ENCODE measurements at places on chromosomes 7 and 10.

GRCh38 chr10:111087968-111088505 lies 11.2 kb downstream of the ADRA2A start:
- no peak for DNase-seq

DNA sequence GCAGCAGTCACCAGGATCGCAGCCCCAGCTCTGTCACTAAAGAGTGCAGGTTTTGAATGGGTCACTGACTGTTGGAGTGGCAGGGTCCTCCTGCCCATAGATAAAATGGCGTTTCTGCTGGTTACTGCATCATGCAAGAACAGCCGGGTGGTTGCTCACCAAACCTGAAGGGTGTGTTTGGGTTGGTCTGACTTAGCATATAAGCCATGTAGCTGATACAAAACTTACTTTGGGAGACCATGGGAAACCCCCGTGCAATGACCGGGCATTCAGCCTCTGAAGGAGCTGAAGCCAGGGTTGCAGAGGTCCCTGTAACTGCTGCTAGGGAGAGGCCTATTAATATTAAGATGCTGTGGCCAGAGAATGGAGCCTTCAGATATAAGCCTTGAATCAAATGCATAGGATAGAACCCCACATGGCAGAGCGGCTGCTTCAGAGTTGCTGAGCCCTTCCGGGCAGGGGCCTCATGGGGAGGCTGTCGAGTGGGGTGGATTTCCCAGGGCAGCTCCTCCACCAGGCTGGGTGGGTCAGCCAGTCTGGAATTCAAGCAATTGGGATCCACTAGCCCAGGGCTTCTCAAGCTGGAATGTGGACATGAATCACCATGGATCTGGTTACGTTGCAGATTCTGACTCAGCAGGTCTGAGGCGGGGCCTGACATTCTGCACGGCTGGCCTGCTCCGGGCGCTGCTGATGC lies 70.9 kb upstream of the CTBP2 start:
- no peak for DNase-seq

DNA sequence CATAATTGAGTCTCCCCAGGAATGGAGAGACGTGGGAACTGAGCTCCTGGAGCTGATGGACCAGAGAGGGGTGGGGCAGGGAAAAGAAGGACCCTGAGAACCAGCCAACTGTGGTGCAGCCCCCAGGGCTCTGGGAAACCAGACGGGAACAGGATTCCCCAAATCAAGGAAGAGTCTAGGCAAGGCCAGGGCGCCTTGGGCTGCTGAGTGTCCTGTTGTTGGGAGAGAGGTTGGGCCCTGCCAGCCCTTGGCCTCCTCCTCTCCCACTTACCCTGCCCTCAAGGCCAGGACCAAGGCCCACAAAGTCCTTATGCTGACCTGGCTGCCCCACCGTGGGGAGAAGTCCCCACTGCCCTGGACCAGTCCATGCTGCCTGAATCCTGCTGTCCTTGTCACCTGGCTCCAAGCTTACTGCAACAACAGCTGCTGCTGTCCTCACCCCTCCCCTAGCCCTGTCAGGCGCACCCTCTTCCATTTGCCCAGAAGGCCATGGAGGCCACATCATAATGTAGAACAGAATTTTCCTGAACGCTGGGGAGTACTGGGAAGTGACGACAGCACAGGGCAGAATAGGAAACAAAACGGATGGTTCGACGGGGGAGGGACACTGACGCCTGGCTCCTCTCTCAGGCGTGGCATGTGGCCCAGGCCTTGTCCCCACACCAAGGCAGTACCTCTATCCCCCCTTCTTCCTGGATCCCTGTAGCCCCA lies 132.9 kb upstream of the ZMIZ1 start:
- DNase-seq, result no peak

- no peak for DNase-seq
Observed at GRCh38 chr7:85165263-85165662, 21.6 kb downstream of the SEMA3D start.

DNA sequence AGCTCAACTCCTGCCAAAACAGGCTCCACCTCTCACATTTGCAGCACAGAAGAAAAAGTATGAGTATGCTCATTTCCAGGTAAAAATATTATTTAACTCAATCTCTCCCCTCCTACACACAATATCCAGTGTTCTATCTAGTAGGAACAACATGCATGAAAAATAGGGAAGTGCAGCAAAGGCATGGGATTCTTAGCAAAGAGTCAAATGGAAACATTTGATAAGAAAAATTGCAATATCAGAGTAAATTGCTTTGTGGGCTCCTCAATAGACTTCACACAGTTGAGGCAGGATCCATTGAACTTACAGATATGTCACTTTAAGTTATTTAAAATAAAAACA lies 150.9 kb downstream of the ANK3 start:
- DNase-seq, result no peak

DNA sequence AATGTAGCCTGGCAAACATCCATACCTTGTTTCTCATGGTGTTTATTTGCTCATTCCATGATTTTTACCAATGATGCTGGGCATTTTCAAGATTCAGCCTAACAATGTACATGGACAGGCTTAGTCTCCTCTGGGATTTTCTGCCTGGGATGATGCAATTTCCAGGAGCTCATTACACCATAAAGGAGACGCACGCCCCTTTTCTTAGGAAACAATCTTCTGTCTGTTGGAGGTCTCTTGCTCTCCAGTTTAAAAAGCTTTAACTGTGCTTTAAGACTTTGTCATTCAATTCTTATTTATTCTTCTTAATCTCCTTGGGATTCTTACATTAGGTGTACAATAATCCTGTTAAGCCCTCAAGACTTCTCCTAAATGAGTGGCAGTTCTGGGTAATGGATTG lies 150.3 kb upstream of the NRP1 start:
- no peak for DNase-seq

DNA sequence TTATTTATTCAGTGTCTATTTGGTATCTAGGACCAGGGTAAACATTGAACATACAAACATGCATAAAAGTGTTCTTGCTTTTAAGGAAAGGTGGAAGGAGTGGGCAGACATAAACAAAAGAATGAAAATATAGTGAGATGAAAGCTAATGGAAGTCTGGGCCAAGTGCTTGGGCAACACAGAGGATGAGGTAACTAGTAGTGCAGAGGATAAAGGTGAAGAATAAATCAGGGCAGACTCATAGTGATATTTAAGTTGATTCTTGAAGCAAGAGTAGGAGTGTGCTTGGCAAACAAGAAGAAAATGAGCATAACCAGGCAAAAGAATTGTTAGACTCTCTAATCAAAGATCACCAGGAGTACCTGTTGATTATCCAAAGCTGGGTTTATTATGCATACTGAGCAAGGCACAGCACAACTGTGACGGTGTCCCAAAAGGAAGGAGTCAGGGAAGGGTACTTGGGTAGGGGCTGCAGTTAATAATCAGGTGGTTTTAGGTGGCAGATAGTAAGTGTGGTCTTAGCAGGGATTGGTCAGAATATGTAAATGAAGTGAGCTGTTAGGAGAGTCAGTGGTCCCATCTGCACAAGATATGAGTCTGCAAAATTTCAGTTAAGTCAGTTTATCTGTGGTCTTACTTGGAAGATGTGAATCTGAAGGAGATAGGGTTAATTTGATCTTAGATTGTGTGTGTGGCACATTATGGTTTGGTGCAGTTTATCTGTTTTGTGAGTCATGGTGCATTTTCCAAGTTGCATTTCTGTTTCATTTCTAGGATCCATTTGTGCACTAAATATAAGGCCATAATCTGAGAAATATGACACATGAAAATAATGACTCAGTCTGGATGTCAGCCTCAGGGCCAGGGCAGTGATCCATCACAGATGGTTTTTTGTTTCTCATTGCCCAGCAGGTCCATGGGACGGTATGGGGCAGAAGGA lies 30.6 kb upstream of the TAX1BP1 start:
- no peak for DNase-seq

DNA sequence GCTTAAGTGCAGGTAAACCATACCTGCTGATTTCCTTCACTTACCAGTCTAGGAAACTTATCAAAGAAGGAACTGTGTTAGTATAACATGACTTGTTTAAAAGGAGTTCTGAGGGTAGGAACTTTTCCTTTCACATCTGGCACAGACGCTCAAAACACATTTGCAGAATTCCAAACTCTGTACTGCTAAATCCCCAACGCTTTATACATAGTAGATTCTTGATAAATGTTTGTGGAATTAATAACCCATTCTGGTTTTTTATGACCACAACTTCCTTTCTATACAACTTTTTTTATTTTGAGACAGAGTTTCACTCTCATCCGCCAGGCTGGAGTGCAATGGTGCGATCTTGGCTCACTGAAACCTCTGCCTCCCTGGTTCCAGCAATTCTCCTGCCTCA lies 7.7 kb upstream of the TRUB1 start:
- no peak for DNase-seq

GRCh38 chr10:91201213-91201996 lies 19.1 kb upstream of the PCGF5 start:
- DNase-seq, result no peak

- no peak for DNase-seq
Observed at GRCh38 chr7:18547509-18548187, 52.1 kb downstream of the HDAC9 start.

GRCh38 chr7:492714-493065 lies 27.0 kb downstream of the PDGFA start:
- DNase-seq, result no peak

- no peak for DNase-seq
Observed at GRCh38 chr7:2108501-2109250, 124.1 kb downstream of the MAD1L1 start.

GRCh38 chr7:140512317-140513000 lies 33.2 kb upstream of the MKRN1 start:
- DNase-seq, result no peak

- DNase-seq, result no peak
Observed at GRCh38 chr7:1733206-1733907, 63.3 kb downstream of the ELFN1 start.

DNA sequence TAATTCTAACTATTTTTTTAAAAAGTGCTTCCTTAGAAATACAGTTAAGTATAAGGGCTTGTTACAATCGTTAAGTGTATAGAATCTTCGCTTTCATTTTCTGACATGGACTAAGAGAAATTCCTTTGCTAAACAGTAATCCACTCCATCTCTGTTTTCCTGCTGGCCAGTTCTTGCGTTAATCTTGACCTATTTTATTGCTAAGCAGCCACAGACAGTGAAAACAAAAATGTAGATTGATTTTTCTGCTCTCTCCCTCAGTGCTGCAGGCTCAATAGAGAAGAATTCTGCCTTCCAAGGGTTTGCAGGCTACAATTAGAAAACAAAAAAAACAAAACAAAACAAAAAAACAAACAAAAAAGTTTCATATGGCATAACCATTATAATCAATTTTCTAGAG lies 310.4 kb upstream of the ADARB2 start:
- DNase-seq, result no peak

DNA sequence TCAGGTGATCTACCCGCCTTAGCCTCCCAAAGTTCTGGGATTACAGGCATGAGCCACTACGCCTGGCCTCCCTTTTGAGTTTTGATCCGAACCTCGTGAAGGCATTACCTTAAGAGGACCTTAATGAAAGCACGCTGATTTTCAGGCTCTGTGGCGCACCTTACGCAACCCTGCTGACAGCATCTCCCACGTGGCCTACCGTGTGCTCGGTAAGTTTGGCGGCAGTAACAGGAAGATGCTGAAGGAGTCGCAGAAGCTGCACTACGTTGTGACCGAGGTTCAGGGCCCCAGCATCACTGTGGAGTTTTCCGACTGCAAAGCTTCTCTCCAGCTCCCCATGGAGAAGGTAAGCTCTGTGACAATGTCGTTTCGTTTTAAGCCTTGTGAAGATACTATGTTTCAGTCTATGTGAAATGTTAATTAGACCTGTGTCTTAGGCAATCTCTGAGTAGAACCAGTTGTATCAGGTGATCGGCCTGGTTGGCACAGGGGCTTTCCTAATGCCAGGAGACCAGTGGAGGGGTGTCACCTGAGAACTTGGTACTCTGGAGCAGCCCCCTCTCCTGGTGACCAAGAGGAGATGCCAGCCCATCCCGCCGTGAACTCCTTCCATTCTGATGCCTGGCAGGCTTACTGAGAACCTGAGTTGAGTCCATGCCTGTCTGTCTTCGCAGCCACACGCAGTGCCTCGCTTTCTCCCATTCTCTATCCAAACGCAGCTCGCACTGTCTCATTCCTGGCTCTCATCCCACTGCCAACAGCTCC lies 43.5 kb downstream of the TRRAP start:
- DNase-seq, result no peak

DNA sequence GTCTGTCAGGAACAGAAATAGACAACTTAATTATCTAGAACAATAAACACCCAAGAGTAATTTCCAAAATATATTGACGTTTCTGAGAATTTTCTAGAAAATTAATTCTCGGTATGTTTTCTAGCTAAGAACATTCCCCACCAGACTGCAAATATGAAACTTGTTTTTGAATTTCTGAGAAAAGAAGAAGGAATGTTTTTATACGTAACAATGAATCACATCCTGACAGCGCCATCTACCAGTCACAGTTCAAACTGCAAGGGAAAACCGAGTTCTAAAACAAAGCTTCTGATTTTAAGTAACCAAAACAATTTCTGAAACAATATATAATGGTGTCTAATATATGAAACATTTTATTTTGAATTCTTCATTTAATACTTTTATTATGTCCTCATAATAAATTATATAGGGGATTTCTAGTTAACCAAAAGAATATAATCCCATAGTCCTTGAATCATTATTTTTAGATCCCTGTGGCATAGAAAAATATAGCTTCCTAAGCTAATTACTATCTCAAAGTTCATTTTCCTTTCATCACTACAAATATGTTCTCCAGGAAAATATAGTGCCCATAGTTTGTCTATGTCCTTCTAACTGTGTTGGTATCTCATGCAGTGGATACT lies 34.5 kb upstream of the MEOX2 start:
- DNase-seq, result no peak

DNA sequence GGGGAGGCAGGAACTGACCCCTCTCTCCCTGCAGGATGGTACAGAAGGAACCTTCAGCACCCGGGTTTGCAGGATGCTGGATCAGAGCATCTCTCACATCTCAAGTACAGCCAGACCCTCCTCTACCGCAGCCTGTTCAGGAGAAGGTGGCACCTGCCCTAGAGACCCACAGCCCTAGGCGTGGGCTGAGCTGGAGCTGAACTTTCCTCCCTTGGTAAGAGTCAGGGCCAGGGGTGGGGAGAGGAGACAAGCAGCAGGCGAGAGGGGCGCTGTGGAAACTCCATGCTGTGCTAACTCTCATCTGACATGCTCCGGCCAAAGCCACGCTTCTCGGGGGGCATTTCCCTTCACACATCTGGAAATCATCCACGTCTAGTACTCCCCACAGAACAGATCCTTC lies 154.4 kb downstream of the DIP2C start:
- DNase-seq, result no peak

- DNase-seq, result no peak
Observed at GRCh38 chr10:76874176-76874575, 763.4 kb downstream of the KCNMA1 start.

GRCh38 chr10:17918187-17918903 lies 33.4 kb upstream of the SLC39A12 start:
- no peak for DNase-seq

DNA sequence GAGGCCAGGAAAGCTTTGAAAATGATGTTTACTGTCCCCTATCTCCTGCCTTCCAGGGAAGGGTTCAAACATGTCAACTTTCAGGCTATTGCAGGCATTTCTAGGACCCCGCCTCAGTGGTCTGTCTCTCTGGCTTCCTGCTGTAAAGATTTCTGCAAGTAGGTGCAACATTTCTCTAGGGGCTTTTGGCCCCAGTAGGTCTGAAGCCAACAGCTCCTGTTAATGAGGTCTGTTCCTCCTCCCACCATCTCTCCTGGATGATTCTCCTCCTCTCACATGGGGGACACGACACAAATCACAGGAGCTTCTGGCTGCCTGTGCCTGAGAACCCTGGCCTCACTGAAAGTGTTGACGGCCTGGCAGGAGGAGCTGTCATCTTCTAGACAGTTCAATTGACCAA lies 194.3 kb downstream of the CYP26A1 start:
- DNase-seq, result no peak
